ENCODE measurements at places on chromosomes 4 and X. TPM values are rescaled to one million over a fixed set of nuclear protein-coding genes. Genes with fewer than 3 reads are reported as not detected.
A peak's percentile ranks its signal among the peaks of the same experiment; 100 is the strongest.

The ARMCX1 gene
- 42.7 TPM for total RNA-seq

The SPANXA1 gene
- not detected for total RNA-seq

The SLC6A14 gene
- not detected for total RNA-seq

The KLF8 gene
- total RNA-seq, result 1.3 TPM

The SLC6A8 gene
- total RNA-seq, result 15.9 TPM

The KLHL13 gene
- total RNA-seq, result 15.5 TPM

The SLC2A9 gene
- total RNA-seq, result 0.92 TPM

The IRAK1 gene
- 98.0 TPM for total RNA-seq

The CD40LG gene
- total RNA-seq, result not detected

- no peak for DNase-seq
These were observed 91.4 kb downstream of the ARSJ start for GRCh38 chr4:113888006-113888405.

GRCh38 chr4:74659576-74660411 is 134.5 kb downstream of the BTC start:
- peak; percentile 96 for DNase-seq

DNA sequence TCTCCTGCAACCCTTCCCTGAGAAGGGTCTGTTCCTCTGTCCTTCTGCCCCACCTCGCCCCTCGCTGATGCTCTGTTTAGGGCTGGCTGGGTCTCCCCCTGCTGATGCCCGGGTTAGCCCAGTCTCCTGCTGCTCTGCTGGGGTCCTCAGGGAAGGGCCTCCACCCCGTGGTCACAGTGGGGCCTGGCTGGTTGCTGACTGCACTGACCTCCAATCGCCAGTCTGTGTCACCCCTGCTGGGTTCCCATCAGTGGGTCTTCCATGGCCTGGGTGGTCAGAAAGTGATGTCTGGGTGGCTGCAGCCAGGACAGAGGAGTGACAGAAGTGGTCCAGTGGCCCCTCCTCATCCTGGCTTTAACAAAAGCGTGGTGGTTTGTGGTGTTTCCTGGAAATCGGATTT is 44.7 kb downstream of the EVC start:
- DNase-seq, result no peak

- DNase-seq, result no peak
These were observed 30.2 kb upstream of the TENM3 start for GRCh38 chr4:182213004-182213403.

DNA sequence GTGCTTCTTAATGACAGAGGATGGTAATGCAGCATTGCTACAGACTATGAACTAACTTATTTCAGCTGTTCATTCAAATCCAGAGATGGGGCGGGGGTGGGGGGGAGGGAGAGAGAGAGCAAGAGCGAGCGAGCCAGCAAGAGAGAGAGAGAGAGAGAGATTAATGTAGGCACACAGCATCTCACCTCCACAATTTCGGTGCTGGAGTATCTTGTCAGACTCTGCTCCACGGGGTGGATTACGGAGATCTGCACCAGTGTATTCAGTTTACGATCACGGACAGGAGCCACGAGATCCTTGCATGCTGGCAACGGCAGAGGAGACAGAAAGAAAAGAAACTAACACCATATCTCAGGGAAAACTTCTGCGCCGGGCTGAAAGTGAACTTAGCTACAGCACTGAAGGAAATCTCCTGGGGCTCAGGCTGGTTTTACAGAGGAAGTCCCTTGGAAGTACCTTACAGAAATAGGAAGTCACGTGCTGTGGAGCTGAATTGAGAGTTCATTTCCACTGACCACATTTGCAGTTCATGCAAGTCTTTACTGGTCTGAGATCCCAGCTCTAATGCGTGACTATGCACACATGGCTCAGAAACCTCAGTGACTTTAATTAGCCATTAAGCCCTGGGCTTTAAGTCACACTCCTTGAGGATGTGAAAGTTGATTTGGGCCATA is 440.9 kb downstream of the INPP4B start:
- DNase-seq, result no peak

DNA sequence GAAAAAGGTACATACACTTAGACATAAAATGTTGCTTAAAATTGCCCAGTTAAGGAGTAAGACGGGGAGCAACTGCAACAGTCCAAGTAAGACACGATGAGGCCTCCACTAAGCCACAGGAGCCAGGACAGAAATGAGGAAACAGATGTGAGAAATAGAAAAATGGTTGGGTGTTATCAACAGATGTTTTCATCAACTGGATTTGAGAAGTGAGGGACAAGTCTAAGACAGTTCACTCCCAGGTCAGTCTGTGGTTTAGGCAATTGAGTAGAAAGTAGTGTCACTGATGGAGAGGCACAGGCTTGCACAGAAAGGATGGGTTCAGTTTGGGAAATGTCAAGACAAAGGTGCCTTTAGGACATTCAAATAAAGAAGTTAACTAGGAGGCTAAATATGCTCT is 23.5 kb upstream of the PHF8 start:
- DNase-seq, result no peak

DNA sequence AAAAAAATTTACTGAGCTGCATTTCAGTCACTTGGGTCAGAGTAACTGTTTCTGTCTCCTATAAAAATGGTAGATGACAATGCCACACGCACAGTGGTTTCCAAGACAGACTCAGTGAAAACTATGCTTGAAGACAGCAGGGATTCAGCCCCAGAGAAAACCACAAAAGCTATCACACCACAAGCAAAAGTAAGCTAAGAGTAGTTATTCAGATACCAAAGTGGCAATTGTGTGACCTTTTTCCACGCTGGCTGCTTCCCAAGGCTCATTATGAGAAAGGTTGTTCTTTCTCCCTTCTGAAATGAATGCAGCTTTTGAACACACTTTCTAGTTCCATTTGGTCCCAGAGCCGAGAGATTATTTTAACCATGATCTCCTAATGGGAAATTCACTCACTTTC is 46.4 kb upstream of the GPM6B start:
- DNase-seq, result no peak

- DNase-seq, result peak; percentile 79
These were observed 671 bp upstream of the EIF4E start for GRCh38 chr4:98929341-98930267.

- no peak for DNase-seq
These were observed 104.5 kb downstream of the IRF2 start for GRCh38 chr4:184369871-184370270.

GRCh38 chrX:44352758-44353157 is 9.3 kb upstream of the EFHC2 start:
- no peak for DNase-seq

DNA sequence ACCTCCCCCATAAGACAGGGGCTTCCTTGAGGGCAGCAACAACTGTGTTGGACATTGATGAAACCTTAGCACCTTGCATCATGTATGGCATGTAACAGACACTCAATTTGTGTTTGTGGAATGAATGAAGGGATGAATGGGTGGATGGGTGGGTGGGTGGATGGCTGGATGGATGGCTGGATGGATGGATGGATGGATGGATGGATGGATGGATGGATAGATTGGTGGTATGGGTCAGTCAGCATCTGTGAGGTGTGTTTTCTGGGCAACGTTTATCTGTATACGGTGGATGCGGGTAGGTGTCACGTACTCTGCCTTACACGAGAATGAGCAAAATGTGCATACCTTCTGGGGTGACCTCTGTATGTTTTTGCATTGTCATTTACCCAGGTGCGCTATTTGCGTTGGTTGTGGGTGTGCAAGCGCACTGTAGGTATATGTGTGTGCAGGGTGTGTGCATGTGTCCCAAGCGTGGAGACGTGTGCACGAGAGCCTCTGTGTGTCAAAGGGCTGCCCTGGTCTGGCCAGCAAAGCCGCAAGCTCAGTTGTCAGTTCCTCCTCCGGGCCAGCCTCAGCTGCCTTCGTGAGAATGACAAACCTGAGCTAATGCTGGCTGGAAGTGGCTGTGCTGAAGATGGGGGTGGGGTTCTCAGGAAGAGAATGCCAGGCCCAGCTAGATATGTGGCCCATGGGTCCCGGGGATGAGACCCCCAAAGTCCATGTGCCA is 26.5 kb downstream of the ELF4 start:
- no peak for DNase-seq

GRCh38 chr4:100420571-100420970 is 97.3 kb downstream of the EMCN start:
- no peak for DNase-seq

GRCh38 chr4:2186133-2186864 is 55.6 kb downstream of the HAUS3 start:
- DNase-seq, result no peak

DNA sequence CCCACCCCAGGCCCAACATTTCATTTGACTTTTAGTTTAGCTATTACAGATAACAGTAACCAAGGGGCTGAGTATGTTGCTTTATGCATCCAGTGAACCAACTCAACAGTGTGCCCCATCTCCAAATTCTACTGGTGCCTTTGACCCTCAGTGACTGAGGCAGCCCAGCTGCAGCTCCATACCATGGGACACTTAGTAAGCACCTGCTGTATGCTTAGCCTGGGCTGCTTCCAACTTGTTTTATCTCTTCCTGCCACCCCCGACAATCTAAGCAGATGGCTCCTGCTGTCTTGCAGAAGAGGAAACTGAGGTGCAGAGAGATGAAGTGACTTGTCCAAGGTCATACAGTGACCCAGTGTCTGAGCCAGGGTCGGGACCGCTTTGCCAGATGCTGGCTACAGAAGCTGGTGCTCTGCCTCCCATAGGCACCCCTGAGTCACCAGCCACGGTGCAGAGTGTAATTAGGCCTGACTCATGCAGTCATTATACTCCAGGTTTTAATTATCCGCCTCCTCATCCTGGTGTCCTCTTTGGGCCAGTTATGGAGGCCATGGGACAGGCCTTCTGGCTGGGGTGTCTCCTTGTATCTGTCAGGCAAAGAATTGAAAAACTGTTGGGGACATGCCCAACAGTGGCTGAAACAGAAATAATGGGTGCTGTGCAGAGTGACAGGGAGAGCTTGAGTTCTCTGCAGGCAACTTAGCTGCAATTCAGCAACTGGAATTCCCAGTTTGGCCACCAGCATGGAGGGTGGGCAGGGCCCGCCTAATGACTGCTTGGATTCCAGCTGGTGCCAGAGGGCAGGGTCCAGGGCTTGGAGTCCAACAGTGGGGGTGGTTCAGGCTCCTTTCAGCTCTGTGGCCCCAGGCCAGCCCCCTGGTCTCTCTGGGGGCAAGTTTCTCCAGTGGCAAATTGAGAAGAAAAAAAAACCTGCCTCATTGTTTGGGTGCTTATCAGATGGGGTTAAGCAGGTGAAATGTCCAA is 8.2 kb upstream of the GPR78 start:
- no peak for DNase-seq

DNA sequence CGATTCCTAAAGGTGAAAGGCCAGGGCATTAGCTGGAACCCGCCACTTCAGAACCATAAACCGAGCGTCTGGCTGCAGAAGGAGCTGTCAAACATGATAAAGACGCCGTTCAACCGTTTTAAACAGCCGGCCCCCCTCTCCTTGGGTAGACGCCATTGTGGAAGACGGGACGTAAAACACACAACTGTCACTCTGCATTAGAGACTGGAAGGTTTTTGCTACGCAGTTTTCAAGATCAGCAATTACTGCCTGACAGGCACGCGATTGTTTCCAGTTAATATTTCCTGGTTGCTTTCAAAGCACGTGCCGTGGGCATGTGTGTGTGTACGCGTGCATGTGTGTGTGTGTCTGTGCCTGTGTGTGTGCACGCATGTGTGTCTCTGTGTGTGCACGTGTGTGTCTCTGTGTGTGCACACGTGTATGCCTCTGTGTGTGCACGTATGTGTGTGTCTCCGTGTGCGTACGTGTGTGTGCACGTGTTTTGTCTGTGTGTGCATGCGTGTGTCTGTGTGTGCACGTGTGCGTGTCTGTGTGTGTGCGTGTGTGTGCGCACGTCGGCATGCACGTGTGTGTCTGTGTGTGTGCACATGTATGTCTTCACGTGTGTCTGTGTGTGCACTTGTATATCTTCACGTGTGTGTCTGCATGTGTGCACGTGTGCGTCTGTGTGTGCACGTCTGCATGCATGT is 48.8 kb downstream of the SHOX start:
- DNase-seq, result no peak

GRCh38 chrX:137695417-137695816 is 129.5 kb downstream of the ZIC3 start:
- DNase-seq, result no peak

DNA sequence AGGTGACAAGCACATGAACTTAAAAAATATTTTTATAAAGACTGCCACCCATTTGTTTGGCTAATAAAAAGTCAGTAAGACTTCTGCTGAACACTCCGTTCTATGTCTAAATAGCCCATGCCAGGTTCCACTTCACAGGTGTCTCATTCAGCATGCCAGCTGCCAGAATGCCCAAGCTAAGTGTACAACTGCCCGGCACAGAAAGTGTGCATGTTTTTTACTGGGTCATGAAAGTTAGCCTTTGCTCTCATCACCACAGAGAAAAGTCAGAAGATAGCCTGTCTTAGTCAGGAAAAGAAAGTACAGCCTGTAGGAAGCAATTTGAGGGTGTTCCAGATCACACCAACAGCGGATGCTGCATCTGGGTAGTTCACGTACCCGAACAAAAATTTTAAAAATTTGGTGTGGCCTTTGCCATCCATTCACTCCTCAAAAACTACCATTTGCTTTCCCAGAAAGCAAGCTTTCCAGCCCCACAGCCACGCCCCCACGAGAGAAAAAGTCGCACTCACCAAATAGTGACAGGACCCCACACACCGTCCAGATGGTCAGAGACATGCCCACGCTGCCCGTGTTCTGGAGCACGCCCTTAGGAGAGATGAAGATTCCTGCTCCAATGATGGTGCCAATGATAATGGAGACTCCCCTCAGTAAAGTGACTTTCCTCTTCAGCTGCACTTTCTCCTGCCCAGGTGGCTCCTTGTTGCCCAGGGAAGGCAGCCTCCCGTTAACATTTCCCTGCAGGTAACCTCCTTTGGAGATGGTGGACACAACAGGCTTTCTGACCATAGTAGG is 671 bp downstream of the SLC7A11 start:
- DNase-seq, result no peak

- no peak for DNase-seq
These were observed 46.1 kb downstream of the EVC start for GRCh38 chr4:5757091-5757490.

GRCh38 chr4:78667325-78667724 is 108.8 kb upstream of the BMP2K start:
- DNase-seq, result no peak

DNA sequence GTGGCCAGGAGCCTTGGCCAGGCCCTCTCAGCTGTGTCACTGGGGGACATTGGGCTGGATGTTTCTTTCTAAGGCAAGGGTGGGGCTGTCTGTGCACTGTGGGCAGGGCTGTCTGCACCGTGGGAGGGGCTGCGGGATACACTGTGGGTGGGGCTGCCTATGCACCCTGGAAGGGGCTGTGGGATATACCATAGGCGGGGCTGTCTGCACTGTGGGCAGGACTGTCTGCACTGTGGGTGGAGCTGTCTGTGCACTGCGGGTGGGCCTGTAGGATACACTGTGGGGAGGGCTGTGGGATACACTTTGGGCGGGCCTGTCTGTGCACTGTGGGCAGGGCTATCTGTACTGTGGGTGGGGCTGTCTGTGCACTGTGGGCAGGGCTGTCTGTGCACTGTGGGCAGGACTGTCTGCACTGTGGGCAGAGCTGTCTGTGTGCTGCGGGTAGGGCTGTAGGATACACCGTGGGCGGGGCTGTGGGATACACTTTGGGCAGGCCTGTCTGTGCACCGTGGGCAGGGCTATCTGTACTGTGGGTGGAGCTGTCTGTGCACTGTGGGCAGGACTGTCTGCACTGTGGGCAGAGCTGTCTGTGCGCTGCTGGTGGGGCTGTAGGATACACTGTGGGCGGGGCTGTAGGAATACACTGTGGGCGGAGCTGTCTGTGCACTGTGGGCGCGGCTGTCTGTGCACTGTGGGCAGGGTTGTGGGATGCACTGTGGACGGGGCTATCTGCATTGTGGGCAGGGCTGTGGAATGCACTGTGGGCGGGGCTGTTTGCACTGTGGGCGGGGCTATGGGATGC is 31.1 kb downstream of the ACOX3 start:
- no peak for DNase-seq

GRCh38 chr4:7195546-7196287 is 3.4 kb downstream of the SORCS2 start:
- DNase-seq, result no peak
